ENCODE measurements at places on chromosomes 4 and X.

- no peak for DNase-seq
These were observed 391.5 kb downstream of the UBE2NL start for GRCh38 chrX:144275367-144275766.

GRCh38 chrX:118254611-118255010 lies 91.3 kb upstream of the WDR44 start:
- DNase-seq, result no peak

- no peak for DNase-seq
These were observed 122.1 kb downstream of the ANKRD50 start for GRCh38 chr4:124590480-124590879.

DNA sequence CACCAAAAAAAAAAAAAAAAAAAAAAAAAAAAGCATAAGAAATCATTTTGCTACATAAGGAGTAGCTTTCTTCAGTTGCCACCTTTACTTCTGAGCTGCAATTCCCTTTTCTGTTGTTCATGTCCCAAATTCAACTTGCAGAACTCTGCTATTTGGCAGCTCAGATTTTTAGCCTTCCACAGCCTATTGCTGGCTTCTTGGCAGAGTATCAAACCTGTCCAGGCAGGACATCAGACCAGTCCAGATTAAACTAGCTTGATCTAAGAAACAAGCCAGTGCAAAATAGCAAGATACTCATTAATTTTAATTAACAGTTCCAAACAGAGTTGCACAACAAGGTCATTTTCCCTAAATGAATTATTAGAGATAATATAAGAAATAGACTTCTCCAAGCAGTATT lies 123.6 kb upstream of the NR3C2 start:
- DNase-seq, result no peak

DNA sequence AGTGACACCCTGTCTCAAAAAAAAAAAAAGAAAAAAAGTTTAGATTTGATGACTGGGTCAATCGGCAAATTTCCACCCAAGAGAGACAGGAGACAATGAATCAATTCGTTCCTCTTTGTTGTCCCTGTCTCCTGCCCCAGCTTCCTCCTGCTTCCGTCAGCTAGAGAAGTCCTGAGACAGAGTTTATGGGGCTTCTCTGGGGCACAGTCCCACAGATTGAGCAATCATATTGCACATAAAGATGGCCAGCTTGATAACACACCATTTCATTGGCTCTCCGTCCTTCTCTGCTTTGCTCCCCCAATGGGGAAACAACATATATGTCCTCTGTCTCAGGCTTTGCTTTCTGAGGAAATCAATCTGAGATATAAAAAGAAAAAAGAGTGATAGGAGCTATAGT lies 78.4 kb upstream of the FUNDC1 start:
- no peak for DNase-seq

DNA sequence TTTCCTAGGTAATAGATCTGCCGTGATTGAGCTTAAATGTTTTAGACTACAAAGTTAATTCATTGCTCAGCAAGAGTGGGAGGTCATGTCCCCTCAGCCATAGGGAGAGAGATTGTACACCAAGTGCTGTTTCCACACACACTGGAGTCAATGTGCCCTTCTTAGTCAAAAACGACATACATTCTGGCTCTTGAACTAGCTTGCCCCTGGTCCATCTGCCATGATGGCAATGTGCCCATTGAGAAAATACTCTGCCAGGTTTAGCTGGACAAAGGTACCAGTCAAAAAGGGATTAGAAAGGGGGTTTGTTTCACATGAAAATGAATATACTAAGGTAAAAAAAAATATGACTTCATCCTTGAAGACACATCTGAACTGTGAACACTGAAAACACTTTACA lies 377.1 kb upstream of the ADGRL3 start:
- no peak for DNase-seq

DNA sequence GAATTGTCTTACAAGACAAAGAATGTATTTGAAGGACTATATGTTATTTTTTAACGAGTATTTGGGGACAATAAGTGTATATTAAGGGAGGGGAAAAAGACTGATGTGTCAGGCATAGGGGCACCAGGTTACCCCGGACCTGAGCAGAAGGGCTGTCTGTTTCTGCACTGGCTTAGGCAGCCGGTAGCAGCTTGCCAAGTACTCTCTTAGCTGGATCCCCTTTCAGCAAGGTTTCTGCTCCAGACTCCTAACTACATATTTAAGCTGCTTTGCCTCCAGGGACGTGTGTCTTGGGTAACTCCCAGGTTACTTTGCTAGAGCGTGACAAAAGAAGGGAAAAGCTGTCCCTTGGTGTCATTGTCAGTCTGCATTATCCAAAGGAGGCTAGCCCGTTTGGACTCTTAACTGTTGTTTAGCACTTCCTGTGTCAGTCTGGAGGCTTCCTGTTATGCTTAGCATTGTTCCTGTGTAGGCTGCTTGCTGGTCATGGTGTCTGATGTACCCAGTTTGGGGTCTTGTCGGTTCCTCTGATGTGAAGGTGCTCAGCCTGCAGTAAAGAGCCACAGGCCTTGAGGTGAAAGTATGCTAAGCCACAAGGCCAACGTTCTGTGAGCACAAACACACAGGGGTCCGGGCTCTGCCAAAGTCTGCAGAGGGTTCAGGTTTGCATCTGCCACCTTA lies 11.6 kb downstream of the CXCR3 start:
- DNase-seq, result no peak
